ENCODE measurements at places on chromosomes 12 and 14.
A peak's percentile ranks its signal among the peaks of the same experiment; 100 is the strongest.

GRCh38 chr12:115349711-115350110 is 665.7 kb upstream of the TBX3 start:
- no peak for DNase-seq

- DNase-seq: no peak
Measured at GRCh38 chr14:77543240-77543551, 44.6 kb upstream of the ISM2 start.

GRCh38 chr12:89235189-89235993 is 116.9 kb downstream of the DUSP6 start:
- DNase-seq: no peak

DNA sequence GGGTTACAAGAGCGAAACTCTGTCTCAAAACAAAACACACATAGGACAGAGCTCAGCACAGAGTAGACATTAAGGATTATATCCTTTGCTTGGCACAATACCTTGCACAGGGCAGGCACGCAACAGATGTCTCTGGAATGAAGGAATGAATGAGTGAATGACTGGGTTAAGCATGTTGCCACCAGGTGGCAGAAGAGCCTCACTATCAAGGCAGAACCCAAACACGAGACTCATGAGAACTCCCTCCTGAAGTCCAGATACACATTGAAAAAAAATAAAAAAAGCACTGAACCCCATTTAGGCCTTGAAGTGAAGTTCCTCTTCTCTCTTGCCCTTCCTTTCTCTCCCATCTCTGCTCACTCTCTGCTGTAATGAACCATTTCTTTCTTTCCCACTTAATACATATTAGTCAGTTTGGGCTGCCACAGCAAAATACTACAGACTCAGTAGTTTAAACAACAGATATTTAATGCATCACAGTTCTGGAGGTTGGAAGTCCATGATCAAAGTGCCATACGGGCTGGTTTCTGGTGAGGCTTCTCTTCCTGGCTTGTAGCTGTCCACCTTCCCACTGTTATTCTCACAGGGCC is 26.6 kb upstream of the LTA4H start:
- peak; percentile 69 for DNase-seq

DNA sequence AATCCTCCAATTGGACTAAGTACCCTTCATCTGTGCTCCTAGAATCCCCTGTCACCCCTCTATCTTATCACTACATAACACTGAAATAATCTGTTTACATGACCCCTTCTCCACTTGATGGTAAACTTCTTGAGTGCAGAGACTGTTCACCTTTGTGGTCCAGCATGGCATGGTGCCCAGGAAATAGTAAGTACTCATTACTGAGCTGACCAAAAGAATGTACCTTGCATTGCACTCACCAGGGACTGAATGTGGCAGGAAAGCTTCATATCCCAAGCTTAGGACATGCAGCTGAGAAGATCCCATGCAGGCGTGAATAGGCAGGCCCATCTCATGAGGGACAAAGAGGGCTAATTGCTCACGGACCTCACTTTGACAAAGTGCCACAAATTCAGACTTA is 1.4 kb upstream of the GARIN2 start:
- peak; percentile 45 for DNase-seq

DNA sequence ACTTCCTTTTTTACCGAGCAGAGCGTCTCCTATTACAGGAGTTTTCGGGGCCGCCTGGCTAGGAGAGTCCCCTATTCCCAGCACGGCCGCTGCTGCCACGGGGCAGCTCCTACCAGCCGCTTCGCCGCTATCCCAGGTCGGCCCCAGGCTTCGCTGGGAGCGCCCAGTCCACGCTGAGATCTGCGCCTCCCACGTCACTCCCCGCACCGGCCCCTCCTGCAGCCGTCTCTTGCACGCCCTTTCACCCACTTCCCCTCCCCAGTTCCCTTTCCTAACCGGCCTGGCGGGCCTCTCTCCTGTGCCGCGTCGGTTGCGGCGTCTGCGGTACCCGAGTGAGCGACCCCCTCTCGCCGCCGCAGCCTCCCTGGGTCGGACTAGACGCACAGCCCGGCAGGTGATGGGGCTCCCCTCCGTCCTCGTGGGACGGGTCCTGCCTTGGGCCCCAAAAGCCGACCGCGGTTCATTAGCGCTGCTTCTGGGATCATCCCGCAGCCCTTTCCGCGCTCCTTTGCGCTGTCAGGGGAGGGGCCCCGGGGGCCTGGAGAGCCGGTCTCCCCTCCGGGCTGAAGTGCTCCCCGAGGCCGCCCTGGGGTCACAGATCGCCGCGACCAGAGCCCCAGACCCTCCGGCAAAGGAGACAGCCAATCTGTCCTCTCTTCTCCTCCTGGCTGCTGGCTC is 1318.4 kb downstream of the TMEM121 start:
- no peak for DNase-seq

- DNase-seq: no peak
Measured at GRCh38 chr12:46553266-46553665, 180.7 kb upstream of the SLC38A2 start.

GRCh38 chr12:121009741-121010140 is 6.5 kb downstream of the C12orf43 start:
- DNase-seq: no peak

GRCh38 chr14:86892152-86892956 is 1100.6 kb downstream of the GALC start:
- no peak for DNase-seq

DNA sequence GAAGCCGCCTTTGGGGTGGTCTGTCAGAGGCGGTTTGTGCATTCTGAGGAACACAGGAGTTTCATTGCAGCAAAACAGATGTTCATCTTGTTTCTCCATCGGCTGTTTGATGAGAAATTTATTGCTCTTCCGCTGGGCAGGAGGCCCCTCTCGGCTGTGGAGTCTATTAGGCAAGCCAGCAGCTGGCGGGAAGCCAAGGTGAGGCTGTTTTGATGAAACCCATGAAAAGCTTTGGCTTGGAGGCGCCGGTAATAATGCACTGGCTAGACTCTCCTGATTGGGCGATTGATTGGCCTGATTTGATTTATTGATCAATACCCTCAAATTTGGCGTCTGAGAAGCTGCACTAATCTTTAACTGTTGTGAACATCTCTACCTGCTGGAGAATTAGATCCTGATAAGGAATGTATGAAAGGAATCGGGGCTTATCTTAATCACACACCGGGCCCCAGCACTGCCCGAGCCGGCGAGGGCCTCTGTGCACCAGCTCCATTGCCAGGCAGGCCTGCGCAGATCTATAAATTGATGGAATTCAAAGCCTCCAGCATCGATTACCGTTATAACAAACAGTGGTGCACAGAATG is 187.7 kb downstream of the PHETA1 start:
- DNase-seq: no peak

GRCh38 chr12:102376181-102376747 is 104.1 kb downstream of the IGF1 start:
- DNase-seq: no peak

DNA sequence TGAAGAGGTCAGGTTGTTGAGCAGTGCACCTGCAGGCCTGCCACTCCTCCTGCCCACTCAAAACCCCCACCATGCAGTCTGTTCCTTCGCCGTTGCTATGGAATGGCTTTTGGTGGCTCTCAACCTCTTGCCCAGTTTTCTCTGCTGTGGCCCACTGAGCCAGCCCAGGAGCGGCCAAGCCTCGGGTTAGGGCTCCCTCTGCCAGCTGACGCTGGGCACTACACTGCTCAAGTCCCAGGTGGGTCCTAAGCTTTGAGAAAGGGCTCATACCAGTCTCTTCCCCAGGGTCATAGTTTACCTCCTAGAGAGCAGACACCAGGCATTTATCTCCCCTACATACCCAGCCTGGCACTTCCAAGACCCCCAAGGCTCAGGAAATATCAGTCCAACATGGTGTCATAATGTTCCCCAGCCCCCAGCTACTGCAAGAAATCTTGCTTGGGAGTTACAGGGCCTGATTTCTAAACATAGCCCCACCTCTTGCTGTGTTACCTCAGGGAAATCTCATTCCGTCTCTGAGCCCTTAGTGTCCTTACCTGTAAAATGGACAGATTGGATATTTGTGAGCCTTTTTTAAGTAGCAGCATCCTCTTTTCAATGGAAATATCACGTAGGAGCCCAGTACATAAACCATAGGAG is 59.4 kb downstream of the TSPAN11 start:
- DNase-seq: no peak

DNA sequence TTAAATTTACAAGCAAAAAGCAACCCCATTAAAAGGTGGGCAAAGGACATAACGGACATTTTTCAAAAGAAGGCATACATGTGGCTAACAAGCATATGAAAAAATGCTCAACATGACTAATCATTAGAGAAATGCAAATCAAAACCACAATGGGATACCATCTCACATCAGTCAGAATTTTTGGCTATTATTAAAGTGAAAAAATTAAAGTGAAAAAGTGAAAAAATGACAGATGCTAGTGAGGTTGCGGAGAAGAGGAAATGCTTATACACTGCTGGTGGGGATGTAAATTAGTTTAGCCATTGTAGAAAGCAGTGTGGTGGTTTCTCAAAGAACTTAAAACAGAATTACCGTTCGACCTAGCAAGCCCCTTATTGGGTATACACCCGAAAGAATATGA is 7.9 kb downstream of the OTOGL start:
- no peak for DNase-seq

DNA sequence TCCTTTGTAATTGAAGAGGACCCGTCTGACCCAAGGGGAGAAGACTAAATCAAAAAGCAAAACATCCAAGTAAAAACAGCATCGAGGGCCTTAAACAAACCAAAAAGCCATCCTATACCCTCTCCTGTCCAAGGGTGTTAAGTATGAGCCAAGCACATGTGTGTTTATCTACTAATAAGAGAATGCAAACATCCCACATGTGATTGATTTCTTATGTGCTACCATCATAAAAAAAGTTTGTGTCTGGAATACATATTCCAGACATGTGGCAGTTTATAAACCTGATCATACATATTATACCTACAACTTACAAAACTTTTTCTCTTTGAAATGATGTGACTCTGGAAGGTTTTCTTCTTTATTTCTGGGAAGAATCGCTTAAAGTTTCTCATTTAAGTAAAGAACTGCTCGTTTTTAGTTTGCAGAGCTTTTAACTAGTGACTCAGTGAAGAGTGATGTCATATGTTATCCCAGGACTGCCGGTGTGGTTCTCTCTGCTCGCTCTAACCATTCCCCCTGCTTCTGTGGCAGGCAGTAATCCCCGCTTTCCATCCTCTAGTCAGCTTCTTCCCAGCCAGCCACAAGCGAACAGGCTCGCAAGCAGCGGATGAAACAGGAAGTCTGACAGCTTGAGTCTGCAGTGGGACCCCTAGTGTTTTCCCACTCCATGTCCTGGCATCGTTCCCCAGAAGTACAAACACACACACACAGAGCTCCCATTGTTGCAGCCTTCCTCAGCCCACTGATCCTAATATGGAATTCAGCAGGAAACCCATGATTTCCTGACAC is 431 bp upstream of the RHOJ start:
- peak; percentile 98 for DNase-seq

GRCh38 chr14:72264716-72265115 is 332.5 kb downstream of the RGS6 start:
- no peak for DNase-seq

GRCh38 chr14:51750542-51750941 is 98.8 kb downstream of the FRMD6 start:
- DNase-seq: no peak

- DNase-seq: no peak
Measured at GRCh38 chr14:89121968-89122620, 294.9 kb downstream of the FOXN3 start.

DNA sequence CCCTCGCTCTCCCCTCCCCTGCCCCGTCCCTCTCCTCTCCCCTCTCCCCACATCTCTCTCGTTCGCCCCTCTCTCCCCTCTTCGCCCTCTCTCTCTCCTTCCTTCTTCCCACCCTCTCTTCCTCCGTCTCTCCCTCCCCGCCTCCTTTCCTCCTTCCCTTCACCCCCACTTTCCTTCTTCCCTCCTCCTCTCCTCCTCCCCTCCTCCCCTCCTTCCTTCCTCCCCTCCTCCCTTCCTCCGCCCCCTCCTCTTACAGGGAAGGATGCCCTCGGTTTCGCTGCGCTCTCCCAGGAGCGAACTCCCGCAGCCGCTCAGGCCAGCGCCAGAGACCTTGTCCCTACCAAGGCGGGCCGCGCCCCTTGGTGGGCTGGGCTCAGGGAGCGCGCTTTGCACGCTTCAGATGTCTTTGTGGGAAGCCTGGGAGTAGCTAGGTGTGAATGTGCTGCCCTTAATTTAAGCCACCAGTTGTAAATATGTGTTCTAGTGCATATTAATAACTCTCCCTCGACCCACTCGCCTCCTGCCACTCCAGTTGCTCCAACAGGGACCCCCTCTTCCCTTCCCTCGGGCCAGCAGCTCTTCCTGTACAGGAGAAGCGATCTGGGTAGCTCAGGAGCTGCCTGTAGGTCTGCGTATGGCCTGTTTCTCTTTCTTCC is 13.3 kb upstream of the MAP3K9 start:
- DNase-seq: no peak

DNA sequence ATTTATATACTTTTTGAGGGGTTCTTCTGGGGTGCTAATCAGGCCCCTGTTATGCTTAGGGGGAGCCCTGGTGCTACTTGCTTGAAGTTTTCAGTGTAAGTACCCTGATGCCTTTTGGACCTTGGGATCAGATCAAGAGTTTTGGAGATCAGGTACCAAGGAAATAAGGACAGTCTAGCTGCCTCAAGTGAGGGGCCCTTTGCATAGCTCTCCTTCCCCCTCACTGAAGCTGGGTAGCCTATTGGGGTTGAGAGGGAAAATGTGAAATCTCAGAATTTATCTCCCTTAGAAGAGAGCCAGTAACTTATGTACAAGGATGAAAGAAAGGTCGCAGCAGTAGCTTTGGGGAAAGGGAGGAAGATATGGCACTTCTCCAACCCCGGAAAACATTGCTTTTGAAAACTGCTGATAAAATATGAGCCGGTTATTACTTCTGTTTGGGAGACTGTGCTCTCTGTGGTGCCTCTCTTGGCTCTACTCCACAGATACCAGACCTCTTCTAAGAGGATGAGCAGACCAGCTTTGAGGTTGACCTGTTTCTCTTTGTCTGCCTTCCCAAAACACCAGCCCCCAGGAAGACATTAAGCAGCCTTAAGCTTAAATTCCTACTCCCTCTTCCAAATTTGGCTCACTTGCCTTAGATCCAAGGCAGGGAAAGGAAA is 8.8 kb upstream of the AMHR2 start:
- no peak for DNase-seq

- no peak for DNase-seq
Measured at GRCh38 chr12:120620624-120621023, 19.8 kb upstream of the CABP1 start.

- no peak for DNase-seq
Measured at GRCh38 chr14:96273629-96274028, 17.6 kb downstream of the BDKRB1 start.

DNA sequence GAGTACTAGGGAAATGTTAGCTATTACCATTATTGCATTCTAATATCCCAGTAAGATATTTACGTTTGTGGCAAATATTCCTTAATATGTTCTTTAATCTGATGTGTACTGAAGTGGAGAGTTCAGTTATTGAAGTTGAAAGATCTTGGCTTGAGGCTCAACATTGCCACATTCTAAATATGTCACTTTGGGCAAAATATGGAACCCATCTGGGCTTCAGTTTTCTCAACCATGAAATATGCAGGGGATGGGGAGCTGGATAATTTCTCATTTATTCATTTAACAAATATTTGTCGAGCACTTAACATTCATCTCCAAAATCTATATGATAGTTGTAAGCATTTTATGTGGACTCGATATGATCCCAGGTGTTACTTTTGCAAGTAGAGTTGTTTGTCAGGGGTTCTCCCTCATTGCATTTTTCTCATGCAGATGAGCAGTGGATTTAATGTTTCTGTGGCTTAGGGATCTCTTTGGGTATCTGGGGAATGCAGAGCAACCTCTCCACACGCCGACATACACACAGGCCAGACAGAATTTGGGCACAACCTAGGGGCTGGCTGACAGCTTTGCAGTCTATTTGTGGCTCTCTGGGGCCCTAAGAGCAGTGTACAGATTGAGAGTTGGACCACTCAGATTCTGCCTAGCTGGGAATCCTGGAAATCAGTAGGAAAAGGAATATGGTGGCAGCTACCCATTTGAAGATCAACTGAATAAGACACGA is 26.6 kb upstream of the APPL2 start:
- DNase-seq: no peak
